ENCODE measurements at places on chromosomes 6 and 20.

DNA sequence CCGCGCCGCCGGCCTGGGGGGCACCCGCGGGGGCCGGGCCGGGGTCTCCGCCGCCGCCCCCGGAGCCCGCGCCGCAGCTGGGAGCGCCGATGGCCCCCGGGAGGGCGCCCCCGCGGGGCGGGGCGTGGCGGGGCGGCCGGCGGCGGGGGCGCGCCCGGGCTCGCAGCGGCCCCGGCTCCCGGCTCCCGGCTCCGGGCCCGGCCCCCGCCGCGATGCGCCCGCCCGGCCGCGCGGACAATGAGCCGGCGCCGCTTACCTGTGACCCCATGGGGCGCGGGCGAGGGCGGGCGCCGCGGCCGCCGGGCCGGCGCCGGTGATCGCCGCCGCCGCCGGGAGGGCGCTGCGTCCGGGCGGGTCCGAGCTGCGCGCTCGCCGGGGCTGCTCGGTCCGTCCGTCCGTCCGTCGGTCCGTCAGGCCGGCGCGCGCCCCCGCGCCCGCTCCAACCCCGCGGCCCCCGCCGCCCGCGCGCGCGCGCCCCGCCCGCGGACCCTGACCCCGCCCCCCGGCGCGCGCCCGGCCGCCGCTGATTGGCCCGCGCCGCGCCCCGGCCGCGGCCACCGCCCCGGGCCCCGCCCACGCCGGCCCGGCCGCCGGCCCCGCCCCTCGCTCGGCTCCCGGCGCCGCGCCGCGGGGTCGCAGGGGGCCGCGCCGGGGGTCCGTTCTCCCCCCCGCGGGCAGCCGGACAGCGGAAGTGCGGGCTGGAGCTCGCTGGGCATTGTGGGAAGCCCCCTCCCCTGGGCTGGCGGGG is at the start of gene ZBTB46:
Gene ZBTB46, minus strand, starts transcription at position 424 of the 748 bp plus-strand sequence. CDS start 40,507 bp downstream, outside the sequence.
- DNase-seq: no peak

DNA sequence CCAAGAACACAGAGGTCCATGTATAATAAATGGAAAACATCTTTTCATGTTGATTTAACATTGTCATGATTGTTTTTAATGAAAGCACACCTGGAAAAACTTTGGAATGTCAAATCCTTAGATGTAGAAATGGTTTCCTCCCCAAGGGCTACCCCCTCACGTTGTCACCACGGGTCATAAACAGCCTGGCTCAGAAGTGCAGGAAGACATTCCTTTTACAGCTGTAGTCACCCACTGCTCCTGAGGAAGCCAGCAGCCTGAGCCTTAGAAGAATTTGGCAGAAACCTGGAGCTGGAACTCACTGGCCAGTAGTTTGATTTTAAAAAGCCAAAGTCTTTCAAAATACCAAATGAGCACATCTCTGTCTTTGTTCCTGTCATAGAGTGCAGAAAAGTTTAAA is 23.7 kb downstream of the ADGRF5 start:
- DNase-seq: no peak

DNA sequence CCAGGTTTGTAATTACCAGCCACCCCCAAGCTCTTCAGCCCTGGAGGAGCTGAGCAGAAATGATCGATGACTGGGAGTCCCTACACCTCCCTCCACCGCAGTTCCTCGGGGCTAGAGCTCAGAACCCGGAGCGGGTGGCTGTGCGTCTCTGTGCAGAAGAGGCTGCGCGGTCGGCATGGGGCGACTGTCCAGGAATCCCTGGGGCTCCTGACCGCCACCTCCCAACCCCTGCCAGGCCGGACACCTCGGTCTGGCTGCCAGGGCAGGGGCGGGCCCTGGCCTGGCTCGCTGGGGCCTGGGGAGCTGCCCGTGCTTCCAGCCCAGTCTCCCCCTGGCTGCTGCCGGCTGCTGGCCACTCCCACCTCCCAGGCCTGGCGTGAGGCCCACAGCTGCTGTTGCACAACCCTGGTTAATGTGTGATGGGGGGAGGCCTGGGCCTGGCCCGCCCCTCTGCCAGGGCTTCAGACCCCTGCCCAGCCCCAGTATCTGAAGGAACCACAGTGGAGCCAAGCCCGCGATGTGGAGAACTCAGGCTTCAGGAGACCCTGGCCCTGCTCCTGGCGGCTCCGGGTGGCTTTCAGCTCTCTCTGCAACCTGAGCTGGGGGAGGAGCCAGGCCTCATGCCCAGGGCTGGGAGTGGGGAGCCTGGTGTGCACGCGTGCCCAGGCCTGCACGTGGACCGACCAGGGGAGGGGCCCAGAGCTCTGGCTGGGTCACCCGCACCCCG is 1.2 kb downstream of the SLC2A4RG start:
- peak; percentile 50 for DNase-seq

- DNase-seq: no peak
These were observed 61.7 kb downstream of the GNAS-AS1 start for GRCh38 chr20:58788896-58789544.

DNA sequence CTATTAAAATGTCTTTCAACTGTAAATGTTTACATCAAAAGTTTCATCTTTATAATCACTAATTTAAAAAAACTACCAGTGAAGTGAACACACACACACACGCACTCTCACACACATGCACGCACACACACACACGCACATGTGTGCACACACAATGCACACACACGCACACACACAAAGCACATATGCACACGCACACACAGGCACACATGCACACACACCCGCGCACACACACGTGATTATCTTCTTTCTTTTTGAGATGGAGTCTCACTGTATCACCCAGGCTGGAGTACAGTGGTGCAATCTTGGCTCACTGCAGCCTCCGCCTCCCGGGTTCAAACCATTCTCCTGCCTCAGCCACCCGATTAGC is 80.0 kb upstream of the FRMD1 start:
- DNase-seq: no peak

DNA sequence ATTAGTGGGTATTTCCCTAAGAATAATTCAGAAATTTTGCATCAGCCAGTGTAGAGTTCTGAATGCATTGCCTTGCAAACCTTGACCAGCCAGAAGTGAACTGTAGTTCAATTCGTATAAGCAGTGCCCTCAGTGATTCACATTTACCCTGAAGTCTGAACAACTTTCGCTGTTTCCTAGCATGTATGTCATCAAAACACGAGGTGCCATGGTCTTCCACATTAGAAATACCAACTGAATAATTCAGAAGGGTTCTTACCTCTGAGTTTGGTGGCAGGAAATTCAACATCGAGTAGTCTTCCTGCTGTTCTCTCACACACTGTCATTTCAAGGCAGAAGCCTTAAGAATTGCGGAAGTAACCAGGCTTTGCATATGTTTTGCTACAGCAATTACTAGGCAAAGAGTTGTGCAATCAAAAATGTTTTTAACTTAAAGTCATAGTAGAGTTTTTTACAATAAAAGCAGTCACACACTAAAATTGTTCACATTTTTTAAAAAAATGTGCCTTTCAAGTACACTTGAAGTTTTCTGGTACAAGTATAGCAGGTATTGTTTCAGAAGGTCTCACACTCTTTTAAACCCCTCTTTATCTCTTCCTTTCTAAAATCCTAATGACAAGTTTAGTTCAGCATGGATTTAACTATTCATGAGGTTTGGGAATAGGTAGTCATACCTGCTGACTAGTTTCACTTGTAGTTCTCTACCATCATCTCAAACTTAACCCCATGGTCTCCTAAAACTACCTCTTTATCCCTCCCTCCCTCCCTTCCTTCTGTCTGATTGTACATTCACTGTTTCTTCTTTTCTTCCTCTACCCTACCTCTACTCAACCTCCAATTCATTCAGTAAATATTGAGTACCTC is 118.3 kb downstream of the STXBP5 start:
- DNase-seq: peak; percentile 38

All from CD4-positive, alpha-beta memory T cell (primary cell).